Stimulated activated CD4-positive, alpha-beta T cell treated with anti-CD3 and anti-CD28 coated beads, TNF-alpha, amount 100 ng/mL, for 1 hour (primary cell): ENCODE measurements at places on chromosomes 2 and 18.

DNA sequence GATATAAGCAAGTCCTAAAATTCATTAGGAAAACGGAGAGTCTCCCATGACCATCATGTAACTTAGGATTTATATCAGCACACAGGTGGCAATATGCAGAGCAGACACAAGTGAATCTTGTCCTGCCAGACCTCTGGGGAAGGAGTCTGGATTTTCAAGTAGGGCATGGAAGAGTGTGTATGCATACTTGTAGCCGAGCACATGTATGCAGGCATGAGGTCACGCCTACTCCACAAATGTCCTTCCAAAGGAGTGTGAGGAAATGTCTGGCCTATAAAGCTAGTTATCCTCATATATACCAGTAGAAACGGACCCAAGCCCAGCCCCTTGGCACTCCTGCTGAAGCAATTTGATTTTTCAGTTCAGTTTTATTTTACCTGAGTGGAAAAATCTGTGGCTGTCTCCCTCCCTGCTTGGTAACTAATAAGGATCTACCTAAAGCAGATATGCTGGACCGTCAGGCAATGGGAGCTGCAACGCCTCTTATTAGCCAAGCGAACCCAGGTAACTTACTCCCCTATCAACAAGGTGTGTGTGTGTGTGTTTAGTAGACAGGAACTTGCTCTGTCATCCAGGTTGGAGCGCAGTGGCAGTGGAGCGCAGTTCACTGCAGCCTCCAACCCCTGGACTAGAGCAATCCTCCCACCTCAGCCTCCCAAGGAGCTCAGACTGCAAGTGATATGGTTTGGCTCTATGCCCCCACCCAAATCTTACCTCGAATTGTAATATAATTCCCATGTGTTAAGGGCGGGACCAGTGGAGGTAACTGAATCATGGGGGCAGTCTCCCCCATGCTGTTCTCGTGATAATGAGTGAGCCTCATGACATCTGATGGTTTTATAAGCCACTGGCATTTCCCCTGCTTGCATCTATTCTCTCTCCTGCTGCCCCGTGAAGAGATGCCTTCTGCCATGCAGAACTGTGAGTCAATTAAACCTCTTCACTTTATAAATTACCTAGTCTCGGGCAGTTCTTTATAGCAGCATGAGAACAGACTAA is 2.8 kb downstream of the STAT1 start:
- DNase-seq = no peak

- DNase-seq = no peak
Measured at GRCh38 chr2:174840436-174840835, 76.2 kb upstream of the CHRNA1 start.

DNA sequence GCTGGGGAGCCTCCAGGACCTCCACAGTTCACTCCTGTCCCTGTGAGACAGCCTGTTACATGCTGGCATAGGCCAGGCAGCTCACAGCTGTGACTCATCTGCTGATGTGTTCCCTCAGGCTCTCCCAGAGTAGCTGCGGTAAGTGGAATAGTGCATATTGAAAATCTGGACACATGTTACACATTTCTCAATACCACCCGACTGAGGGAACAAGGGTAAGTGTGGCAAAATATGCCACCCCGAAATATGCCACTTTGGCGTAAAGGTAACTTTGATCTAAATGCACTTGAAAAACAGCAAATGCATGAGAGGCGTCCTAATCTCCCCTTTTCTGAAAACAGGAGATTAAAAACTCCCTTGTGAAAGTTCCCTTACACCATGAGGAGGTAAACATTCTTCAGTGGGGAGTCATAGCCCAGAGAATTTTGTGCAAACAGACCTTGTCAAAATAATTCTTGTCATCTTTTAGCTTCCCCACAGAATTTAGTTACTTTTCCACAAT is 557.9 kb downstream of the CCDC85A start:
- DNase-seq = no peak

DNA sequence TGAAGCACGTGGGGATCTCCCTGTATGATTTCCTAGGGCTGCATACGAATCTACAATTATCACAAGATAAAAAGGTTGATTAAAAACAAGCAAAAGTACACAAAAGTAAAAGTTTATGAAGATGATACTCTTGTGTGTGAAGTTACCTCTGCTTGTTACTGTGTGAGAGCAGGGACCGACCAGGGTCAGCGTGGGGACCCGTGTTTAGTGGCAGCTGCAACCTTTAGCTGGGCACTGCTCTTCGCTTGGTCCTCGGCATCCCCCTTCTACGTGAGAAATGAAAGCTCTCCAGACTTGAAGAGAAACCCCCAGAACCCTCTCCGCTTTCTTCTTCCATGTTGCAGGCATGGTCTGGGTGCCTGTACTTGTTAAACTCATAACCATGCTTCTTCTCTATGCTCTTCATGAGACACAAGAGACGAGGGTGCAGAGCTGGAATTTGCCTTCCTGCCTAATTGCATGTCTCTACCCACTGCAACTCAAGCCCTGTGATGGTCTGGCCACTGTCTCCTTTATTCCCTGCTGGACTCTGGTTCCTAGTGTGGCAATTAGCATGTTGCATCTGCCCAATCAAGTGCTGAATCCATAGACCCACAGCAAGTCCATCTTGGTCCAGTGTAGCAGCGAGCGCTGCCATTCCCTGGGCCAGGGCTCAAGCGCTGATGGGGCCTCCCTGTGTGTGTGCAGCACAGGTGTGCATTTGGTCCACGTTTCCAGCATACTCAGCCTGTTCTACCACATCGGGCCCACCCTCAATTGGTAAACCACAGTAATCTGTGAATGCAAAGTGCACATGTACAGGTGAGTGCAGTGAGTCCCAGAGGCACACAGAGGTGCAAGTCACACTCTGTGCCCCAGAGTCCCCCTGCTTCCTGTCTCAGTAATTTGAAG is 88.5 kb downstream of the TWIST2 start:
- DNase-seq = no peak

DNA sequence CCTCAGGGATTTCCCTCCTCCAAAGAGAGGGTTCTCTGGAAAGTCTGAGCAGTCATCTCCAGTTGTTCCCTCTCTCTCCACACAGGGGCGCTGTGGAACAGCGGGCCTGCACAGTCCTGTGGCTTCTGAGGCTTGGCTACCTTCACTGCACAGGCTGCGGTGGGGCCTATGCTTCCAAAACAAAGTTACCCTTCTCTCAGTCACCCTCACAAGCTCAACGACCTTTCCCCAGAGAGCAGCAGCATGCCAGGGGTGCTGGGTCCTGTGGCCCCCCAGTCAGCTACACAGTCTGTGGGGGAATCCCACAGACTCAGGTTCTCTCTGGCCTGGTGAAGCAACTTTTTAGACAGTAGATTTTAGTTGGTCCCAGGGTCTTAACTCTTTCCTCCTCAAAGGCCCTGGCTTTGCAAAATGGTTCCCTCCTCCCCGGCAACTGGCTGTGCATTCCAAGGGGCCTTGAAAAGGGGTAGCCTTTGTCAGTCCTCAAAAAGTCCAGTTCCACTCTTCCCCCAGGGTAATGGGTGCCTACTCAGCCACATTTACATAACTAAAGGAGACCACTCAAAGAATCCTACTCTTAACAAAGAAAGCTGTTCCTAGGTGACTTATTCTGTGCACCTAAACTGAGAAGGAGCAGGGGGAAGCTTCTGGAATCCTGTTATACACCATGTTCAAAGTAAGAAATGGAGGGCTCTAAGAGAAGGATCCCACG is 14.9 kb downstream of the B3GNT7 start:
- DNase-seq = no peak

- no peak for DNase-seq
Measured at GRCh38 chr2:218727502-218728165, 17.0 kb downstream of the TTLL4 start.

- DNase-seq = no peak
Measured at GRCh38 chr2:181742922-181743722, 62.8 kb upstream of the NEUROD1 start.
